Fibroblast of the aortic adventitia (primary cell): ENCODE measurements at places on chromosomes 11 and 22. TPM values are rescaled to one million over a fixed set of nuclear protein-coding genes. Genes with fewer than 3 reads are reported as not detected.

BEST1 gene
- total RNA-seq = 3.1 and 3.4 TPM in 2 replicates

C11orf86 gene
- total RNA-seq = not detected in 2 replicates

SLC25A18 gene
- total RNA-seq = 0.16 TPM in 1 of 2 replicates, not detected in the other

CHADL gene
- total RNA-seq = 0.99 and 1.6 TPM in 2 replicates

JHY gene
- total RNA-seq = 5.2 and 9.3 TPM in 2 replicates

OR51I1 gene
- 0.09 TPM in 1 of 2 replicates, not detected in the other for total RNA-seq

MS4A10 gene
- not detected in 2 replicates for total RNA-seq

SCUBE2 gene
- 0.54 and 1.1 TPM in 2 replicates for total RNA-seq

OR52I1 gene
- total RNA-seq = not detected in 2 replicates

OR2AG1 gene
- not detected in 2 replicates for total RNA-seq

DKK3 gene
- 94.3 and 334 TPM in 2 replicates for total RNA-seq

CDON gene
- total RNA-seq = 54.4 and 66.6 TPM in 2 replicates

MIAT gene
- total RNA-seq = 0.72 and 2.0 TPM in 2 replicates

SRPRA gene
- total RNA-seq = 37.8 and 99.4 TPM in 2 replicates

PRR33 gene
- not detected in 2 replicates for total RNA-seq

RCOR2 gene
- 2.9 and 3.3 TPM in 2 replicates for total RNA-seq

GNB1L gene
- 4.0 and 5.2 TPM in 2 replicates for total RNA-seq

YAP1 gene
- 158 and 169 TPM in 2 replicates for total RNA-seq

KCNC1 gene
- not detected in 2 replicates for total RNA-seq

OR8A1 gene
- not detected in 2 replicates for total RNA-seq

MRGPRX3 gene
- not detected in 2 replicates for total RNA-seq

HTR3A gene
- not detected in 2 replicates for total RNA-seq

OR6T1 gene
- total RNA-seq = not detected in 2 replicates

NRXN2 gene
- total RNA-seq = 3.3 and 3.4 TPM in 2 replicates

PRG3 gene
- total RNA-seq = not detected in 2 replicates

PC gene
- total RNA-seq = 12.7 and 21.5 TPM in 2 replicates

RHOD gene
- total RNA-seq = 15.1 and 26.1 TPM in 2 replicates

LINC01488 gene
- not detected in 2 replicates for total RNA-seq

APOBEC3C gene
- 5.2 and 18.9 TPM in 2 replicates for total RNA-seq

OR5A1 gene
- not detected in 2 replicates for total RNA-seq

BATF2 gene
- total RNA-seq = 0.25 and 0.45 TPM in 2 replicates

NXPE1 gene
- total RNA-seq = not detected in 2 replicates

DNAJB7 gene
- total RNA-seq = not detected in 2 replicates

MAJIN gene
- total RNA-seq = not detected in 2 replicates

FGF4 gene
- total RNA-seq = 0.08 TPM in 1 of 2 replicates, not detected in the other

CPT1B gene
- 1.1 TPM in 1 of 2 replicates, not detected in the other for total RNA-seq

APOL5 gene
- not detected in 2 replicates for total RNA-seq

CD3D gene
- total RNA-seq = not detected in 2 replicates

OR10A2 gene
- not detected in 2 replicates for total RNA-seq

RFPL3 gene
- not detected in 2 replicates for total RNA-seq

BLID gene
- total RNA-seq = 2.1 and 30.6 TPM in 2 replicates

UBQLNL gene
- total RNA-seq = 0.36 and 0.41 TPM in 2 replicates
